ENCODE measurements at places on chromosomes 12 and 14.

GRCh38 chr14:21455592-21455911 is 371 bp downstream of the CHD8 start:
- no peak for DNase-seq

DNA sequence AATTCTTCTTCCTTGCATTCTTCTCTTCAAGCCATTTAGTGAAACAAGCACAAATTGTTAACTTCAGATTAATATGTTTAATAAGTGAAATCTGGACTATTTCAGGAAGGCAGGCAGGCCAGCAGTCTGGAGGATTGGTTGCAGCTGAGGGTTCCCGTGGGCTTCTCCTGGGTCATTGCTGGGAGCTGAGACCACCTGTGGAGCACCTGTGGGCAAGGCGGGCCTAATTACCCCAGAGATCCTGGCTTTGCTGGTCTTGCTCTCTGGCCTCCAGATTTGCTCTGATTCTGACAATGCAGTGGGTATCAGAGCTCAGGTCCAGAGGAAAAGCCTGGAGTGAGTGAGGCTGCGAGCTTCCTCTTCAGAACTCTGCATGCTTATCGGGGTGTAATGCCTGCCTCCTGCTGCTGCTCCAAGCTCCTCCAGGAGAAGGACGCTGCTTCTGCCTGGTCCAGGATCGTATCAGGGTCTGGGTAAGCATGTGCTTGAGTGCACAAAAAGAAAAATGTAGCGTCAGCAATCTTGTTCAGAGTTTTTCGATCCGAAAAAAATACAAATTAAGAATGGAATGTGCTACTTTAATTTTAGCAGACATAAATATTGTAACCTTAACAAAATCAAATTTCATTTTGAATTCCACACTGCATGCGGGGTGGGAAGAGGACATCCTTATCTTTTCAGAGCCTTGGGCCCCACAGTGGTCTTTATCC is 93.8 kb downstream of the TMEM30B start:
- no peak for DNase-seq

- DNase-seq = no peak
Observed at GRCh38 chr14:66099451-66099850, 386.7 kb upstream of the CCDC196 start.

GRCh38 chr12:95118788-95119179 is 45.4 kb upstream of the NR2C1 start:
- no peak for DNase-seq

GRCh38 chr14:94127330-94127729 is 2.1 kb downstream of the IFI27L2 start:
- DNase-seq = no peak

DNA sequence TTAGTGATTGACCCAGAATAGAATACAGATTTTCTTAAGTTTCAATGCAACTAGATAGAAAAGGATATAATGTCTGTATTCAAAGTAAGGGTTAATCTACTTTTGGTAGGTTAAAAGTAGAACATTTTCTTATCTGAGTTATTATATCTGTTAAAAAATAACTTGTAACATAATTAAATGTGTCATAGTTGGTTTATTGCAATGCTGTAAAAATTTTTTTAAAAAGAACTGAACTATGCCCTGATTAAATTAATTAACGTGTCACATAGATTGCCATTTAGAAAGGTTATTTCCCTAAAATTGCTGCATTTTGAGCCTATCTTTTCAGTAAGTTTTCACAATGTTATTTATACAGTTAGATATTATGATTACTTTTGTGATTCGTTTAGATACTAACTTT is 89.2 kb downstream of the PDE3A start:
- DNase-seq = no peak

DNA sequence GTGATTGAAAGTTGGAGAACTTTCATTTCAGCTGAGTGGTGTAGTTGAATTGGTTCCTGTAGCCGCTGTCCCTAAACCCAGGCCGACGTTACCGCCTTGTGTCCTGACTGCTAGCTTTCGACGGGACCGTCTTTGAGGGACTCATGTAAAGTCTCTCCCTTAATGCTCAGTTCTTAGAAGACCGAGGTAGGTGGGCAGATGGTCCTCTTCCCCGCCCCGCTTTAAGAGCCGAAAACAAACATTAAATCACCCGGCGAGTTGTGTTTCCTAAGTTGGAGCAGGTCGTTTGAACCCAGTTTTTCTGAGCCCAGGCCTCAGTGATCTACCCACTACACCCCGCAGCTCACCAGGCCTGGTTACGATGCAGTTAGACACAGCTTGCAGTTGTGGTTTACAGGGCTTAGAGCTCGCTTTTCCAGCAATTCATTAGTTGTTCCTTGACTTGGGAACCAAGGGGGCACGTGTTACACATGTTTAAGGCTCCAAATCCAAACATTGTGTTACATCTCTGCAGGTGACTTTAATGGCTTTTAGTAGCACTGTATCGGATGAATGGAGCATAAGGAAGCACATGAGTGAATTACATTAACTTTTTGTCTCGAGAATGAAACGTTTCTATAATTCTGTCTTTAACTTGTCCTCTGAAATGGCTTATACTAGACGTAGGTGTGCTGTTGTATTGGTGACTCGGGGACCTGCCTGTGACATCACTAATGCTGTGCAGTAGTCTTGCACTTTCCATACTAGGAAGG is 790 bp downstream of the NEDD1 start:
- peak; percentile 9 for DNase-seq

DNA sequence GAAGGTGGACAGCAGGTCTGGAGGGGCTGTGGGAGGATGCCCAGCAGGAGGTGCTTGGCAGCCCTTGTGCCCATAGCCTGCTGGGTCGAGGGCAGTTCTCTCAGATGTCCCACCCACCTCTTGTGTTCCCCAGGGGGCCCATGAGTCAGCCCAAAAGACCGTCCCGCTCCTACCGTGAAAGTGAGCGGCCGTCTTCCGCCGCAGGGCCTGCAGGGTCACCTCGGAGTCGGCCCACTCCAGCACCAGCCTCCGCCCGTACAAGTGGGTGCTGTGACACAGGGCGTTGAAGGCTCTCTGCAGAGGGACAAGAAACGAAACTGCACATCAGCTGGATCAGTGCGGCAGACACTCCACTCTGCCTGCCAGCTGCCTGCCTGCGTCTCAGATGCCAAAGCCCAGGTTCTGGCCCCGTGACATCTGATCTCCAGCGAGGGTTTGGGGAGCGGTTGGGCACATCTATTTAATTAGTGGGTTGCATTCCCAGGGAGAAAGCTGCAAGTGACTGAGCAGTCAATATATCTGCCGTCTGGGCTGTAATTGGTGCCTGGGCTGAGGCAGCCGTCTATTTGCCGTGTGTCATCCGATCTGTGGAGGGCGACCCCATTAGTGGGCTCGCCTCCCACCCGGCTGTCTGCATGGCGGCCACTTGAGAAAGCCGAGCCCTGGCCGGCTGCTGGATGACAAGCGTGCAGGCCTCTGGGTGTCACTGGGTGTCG is 121.5 kb downstream of the RBM19 start:
- no peak for DNase-seq

- DNase-seq = no peak
Observed at GRCh38 chr14:65329911-65330310, 82.6 kb upstream of the FUT8 start.

DNA sequence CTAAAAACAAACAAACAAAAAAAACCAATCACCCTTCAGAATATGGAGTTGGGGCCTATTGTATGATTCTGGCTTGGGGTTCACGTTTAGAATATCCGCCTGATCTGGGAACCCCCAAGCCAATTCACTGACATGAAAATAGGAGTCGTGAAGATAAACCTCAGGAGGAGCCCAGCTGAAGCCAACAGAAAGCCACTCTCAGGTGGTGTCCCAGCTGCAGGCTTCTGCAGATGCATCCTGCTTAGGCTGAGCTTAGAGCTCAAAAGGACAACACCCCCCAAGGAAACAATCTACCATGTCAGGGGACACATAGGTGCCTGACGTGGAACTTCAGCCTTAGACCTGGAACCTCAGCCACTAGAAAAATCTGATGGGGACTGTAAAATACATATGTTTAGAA is 51.9 kb downstream of the SYNE3 start:
- DNase-seq = no peak

DNA sequence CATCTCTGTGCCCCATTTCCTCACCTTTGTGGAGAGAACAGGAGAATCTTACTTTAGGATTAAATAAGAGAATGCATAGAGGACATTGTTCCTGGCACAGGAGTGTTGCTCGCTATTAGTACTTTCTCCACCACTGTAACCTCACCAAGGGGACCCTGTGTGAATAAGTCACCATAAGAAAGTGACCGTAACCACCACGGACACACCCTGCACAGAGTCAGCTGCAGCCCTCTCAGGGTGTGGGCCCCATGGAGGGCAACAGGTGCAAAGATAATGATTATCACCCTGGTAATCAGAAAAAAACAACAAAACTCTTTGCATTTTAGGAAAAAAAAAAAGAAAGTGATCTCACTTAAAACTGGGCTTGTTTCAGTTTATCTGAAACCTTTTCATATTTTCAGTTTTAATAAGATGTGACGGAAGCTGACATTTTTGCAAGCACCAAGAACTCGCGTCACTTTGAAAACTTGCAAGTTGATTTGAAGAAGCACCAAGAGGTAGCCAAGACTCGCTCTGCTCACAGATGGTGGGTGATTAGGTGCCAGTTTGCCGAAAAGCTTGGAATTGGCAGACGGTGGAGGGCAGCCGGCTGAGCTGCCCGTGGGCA is 87.0 kb upstream of the VRK1 start:
- DNase-seq = no peak

- DNase-seq = no peak
Observed at GRCh38 chr14:59239022-59239421, 50.6 kb downstream of the DAAM1 start.

- DNase-seq = peak; percentile 29
Observed at GRCh38 chr12:98725476-98726247, 80.6 kb downstream of the APAF1 start.

- DNase-seq = no peak
Observed at GRCh38 chr12:123056053-123056452, 75.6 kb downstream of the ARL6IP4 start.

GRCh38 chr12:80470403-80470802 is 26.4 kb downstream of the PTPRQ start:
- DNase-seq = no peak

DNA sequence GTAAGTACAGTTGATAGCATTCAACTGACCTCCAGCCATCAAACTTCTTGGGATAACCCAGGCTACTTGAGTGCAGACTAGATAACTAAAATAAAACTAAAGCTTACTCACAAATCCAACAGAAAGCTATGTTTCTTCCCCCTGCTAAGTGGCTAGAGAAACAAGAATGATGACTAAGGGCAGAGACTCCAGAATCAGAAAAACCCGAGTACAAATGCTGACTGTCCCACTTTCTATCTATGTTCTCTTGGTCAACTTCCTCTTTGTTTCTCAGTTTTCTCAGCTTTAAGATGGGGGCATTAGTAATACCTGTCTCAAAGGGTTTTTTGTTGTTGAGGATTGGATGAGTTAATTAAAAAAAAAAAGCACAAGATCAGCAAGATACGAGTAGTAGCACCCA is 6.1 kb upstream of the NUAK1 start:
- DNase-seq = no peak

- DNase-seq = no peak
Observed at GRCh38 chr12:53624458-53624857, 1.7 kb downstream of the ATF7 start.

DNA sequence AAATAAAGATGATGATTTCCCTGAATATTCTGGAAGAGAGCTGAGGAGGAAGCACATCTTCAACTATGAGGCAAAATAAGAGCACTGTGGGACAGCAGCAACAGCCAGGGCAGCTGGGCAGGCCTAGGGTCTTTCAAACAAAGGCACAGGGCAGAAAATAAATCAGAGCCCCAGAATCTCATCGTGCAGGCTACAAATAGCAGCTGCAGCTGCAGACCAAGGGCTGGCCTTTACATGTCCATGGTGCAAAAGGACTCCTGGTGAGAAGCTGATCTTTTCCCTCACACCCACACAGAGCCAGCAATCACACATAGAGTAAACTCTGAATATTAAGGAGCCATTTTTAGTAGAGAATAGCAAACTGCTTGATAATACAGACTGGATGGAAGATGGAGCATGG is 13.6 kb upstream of the MYBPC1 start:
- no peak for DNase-seq

DNA sequence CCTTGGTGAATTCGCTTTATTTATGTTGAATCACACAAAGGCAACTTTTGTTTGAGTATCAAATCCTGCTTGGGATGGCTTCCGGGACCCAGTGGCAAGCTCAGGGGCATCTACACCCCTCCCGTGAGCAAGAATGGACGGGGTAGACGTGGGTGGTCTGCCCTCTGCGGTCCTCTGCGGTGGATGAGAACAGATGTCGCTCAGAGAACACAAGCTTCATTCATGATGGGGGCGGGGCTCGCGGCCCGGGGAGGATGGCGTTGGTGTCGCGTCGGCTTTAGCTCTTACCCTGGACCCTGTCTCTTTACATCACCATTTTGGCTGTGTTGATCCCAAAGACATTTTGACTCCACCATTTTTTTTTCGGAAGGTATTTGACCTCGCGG is 158.5 kb upstream of the RTL1 start:
- no peak for DNase-seq

GRCh38 chr12:76947304-76947703 is 68.5 kb upstream of the CSRP2 start:
- no peak for DNase-seq

- DNase-seq = no peak
Observed at GRCh38 chr14:24270537-24271133, 762 bp downstream of the RABGGTA start.

DNA sequence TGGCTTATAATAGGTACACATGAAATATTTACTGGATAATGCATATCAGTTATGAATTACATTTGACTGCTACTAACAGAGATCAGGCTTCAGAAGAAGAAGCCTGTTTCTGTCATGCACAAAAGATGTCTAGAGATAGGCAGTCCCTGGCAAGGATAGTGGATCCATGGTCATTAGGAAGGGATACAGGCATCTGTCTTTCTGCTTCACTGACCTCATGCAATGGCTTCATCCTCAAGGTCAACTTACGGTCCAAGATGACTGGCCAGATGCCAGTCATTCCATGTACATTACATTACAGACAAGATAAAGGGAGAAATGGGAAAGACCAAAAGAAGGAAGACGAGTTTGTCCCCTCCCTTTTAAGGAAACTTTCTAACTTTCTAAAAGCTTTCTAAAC is 94.0 kb downstream of the NUAK1 start:
- no peak for DNase-seq

DNA sequence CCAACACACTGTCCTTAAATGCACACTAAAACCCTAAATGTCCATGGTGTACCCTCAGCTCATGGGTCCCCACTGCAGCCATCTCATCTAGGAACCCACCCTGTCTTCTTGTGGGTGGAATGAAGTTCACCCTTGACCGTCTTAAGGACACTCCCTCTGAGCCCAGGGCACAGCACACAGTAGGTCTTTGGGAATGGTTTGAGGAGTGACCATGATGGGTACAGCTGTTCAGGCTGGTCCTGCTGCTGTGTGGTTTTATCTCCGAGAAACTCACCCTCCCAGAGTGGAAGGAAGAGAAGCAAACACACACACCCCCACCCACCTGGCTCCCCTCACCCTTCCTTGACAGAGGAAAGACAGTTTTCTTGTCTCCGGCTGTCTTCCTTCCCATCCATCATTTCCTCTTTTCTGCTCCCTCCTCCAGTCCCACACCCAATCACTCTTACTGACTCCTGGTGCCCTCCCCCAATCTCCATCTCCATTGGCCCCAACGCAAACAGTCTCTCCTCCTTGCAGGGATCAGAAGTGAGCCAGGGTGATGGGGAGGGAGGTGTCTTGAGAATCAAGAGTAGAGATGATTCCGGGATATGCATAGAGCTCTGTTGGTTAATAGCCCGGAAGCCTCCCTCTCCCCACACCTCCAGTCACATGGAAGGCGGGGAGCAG is 105.9 kb upstream of the LHX5 start:
- DNase-seq = no peak
